ENCODE measurements at places on chromosomes 16 and 17.
A peak's percentile ranks its signal among the peaks of the same experiment; 100 is the strongest.

DNA sequence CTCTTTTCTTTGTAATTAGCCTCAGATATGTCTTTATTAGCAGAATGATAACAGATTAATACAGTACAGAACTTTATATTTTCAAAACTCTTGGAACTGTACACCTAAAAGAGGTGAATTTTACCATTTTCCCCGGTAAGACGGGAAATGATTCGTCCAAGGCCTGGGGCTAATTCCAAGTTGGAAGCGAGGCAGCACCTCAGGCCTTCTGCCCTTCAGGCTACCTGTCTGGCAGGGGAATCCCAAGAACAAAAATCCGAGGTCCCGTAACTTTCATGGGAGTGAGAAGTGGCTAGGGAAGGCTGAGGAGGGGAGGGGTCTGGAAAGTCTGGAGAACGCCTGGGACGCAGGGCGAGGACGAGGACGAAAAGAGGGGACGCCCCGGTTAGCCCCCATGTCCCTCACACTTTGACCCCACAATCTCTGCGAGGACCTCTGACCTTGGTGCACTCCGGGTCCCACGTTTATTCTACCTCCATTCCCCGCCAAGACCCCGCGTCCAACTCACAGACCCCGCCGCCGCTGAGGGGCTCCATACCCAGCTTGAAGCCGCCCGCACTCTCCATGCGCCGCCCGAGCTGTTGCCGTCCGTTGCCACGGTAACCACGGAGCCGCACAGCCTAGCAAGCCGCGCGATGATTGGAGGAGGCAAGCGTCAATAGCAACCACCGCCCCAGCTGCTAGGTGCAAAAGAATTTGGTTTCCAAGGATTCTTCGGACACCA is at the start of gene HYDIN:
Gene HYDIN, minus strand, starts transcription at position 601 of the 724 bp plus-strand sequence. CDS start 43,827 bp downstream, outside the sequence.
- peak; percentile 72 for DNase-seq

DNA sequence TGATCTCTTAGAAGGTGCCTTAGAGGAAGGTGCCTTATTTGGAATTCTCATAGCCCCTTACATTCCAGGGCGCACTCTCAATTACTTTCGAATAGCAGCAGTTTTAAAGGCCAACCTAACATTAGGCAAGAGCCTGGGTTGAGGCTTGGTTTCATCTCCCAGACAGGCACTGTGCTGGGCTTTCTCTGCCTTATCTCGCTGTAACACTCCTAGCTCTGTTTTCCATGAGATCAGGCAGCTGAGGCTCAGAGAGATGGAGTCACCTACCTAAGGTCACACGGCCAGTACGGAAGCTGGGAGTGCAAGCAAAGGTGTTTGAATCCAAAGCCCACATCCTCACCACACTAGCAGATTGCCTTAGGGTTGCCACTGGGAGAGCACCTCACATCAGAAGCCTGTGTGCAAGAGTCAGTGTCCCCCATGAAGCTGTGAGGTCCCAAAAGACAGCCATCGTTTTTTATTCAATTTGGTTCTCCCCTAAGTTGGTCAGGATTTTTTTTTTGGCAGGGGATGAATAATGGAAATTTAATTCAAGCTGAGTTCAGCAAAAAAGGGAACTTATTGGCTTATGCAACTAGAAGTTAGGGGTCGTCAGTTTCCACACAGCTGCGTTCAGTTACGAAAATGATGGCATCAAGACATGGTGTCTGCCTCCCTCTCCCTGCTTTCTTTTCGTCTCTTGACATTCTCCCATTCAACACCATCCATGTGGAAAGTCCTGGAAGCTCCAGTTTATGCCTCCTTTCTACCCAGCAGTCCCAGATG is 206.4 kb downstream of the KATNIP start:
- DNase-seq = no peak

DNA sequence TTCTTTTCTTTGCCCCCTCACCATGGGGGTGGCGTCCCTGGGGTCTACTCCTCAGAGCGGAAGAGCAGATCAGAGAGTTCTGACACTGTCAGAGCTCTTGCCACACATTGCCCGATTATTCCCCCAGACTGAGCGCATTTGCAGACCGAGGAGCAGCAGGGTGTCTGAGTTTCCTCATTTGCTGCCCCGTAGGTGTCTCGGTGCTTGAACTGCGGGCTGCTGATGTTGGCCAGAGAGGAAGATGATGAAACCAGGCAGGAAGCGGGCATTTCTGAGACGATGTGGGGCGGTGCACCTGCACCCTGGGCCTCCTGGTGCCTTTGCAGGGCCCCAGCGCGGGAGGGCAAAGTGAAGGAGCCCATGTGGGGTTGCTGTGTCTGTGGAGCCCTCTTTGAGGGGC is 55.2 kb downstream of the ARSG start:
- no peak for DNase-seq

- no peak for DNase-seq
Measured at GRCh38 chr16:66851166-66851964, 7.2 kb downstream of the CA7 start.

DNA sequence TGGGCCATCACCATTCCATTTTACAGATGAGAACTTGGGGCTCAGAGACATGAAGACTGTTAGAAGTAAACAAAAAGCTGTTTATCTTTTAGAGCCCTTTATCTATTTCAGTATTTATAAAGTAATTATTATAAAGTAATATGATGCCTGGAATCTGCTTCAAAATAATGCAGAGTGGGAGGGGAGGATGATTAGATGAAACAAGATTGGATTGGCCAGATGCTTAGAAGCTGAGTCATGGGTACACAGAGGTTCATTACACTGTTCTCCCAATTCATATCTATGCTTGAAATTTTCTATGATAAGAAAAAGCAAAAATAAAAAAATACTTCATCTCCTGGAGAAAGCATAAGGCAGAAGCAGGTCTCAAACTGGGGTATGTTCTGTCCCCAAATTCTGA is 29.4 kb downstream of the TOM1L2 start:
- peak; percentile 57 for DNase-seq

- DNase-seq = no peak
Measured at GRCh38 chr16:20424129-20424866, 15.0 kb downstream of the ACSM5 start.

GRCh38 chr17:80331820-80332219 is 71.2 kb downstream of the RNF213 start:
- no peak for DNase-seq

DNA sequence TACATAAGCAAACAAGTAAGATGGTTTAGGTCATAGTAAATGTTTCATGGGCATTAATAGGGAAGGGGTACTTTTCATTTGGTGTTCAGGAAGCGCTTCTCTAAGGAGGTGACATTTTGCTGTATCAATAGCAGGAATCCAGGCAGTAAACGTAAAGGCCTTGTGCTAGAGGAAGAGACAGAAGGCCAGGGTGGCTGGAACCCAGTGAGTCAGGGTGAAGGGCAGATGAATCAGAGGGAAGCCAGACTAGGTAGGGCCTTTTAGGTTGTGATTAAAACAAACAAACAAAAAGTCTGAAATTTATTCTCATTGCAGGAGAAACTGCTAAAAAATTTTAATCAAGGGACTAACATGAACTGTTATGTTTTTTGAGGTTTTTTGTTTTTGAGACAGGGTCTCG is 6.5 kb downstream of the BMERB1 start:
- DNase-seq = peak; percentile 88

GRCh38 chr17:44971776-44972483 is 3.8 kb upstream of the C1QL1 start:
- DNase-seq = peak; percentile 80

Measured in ELR (cell line).